SW480 (cell line): ENCODE measurements at places on chromosomes 7 and 10.

- peak; percentile 54 for DNase-seq
These were observed 6.3 kb downstream of the IFT22 start for GRCh38 chr7:101315336-101315735.

- no peak for DNase-seq
These were observed 136.8 kb downstream of the DGKB start for GRCh38 chr7:14765731-14766130.

- no peak for DNase-seq
These were observed 422.2 kb downstream of the PHTF2 start for GRCh38 chr7:78220754-78221153.

GRCh38 chr7:11281953-11282352 lies 308.3 kb downstream of the PHF14 start:
- DNase-seq, result no peak

- no peak for DNase-seq
These were observed 20.5 kb downstream of the NKX6-2 start for GRCh38 chr10:132765435-132765834.

GRCh38 chr10:28875549-28876081 lies 198.3 kb downstream of the BAMBI start:
- no peak for DNase-seq

DNA sequence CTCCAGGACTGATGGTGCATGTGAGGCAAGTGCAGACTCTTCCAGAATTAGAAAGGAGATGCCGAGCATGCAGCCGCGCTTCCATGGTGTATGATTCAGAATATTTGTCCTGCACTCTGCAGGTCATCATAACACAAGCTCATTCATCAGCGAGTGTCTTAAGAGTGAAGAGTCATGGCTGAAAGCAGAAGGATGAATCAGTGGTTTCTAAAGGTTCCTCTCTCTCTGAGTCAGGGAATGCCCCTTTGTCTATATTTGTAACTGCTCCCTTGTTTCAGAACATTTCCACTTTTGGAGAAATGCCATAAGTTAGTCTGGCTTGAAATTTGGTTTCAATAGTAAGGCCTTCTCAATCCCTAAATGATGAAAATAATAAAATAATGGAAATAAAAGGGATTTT lies 52.3 kb downstream of the HECW1 start:
- no peak for DNase-seq

DNA sequence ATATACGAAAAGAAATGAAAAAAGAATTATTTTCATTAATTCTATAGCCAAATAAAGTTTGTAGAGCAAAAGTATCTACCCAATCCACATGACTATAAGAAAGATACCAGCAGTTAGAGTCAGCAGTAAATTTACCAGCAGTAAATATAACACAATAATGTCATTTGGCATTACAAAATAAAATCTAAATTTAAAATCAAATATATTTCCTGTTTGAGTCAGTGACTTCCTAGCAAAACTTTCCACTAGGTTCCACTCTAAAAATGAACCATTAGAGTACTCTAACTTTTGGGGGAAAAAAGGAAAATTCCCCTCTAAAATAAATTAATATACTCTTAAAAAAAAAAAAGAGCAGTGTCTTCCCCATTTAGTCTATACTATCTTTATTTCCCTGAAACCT lies 144.8 kb downstream of the CPEB3 start:
- DNase-seq, result no peak

DNA sequence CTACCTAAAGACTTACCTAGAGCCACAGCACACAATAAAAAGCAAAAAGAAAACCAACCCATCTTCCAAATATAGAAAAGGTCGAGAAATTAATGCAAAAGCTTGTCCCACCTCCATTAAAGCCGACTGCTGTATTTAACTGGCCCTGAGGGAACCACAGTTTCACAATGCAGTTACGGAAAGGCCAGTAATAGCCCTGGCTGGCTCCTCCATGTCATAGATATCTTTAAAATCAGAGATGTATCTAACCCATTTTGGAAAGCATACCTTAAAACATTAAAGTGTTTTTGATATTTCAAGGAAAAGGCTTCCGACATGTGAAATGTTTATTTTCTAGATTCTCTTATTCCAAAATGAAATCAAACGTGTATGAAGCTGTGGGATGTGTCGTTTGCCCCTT lies 23.0 kb downstream of the HDAC9 start:
- no peak for DNase-seq
